ENCODE measurements at places on chromosomes 6 and 20.

- no peak for DNase-seq
Observed at GRCh38 chr6:55536391-55536956, 42.5 kb downstream of the HMGCLL1 start.

GRCh38 chr6:3385660-3386151 lies 71.1 kb downstream of the SLC22A23 start:
- no peak for DNase-seq

- no peak for DNase-seq
Observed at GRCh38 chr20:40672095-40672494, 16.9 kb downstream of the MAFB start.

GRCh38 chr6:118660218-118660569 lies 8.8 kb upstream of the CEP85L start:
- DNase-seq, result peak; percentile 61

DNA sequence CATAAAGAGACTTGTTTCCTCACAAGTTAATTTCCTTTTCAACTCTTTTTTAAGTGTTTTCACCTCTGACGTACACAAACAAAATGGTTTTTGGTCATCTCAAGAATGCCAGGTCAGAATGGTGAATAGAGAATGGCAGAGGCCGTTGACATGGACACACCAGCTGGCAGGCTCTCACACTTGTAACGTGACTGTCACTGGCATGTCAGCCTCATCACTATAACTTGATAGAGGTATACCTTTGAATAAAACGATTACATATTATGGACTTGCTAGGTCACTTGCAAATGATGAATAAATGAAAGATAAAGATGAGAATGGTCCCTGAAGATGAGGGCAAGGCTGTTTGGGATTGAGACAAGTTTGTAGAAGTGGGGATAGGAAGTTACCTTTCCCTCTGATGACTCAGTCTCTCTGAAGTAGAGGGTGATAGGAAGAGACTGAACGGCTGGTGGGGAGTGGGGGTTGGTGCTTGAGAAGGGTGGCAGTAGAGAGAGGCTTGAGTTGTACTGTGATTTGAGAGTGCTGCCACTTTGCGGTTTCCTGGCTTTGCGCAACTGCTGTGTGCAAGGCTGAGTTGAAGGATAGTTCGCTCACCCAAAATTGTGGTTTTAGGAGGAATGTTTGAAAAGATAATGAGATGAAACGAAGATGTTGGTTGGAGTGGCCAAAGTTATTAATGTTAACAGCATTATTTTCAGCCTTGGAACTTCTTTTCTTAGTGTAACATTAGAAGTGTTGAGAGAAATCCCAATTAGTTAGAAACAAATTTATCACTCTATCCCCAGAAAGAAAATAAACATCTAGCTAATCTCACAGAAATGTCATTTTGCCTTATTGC lies 30.3 kb downstream of the TBPL1 start:
- DNase-seq, result no peak

- DNase-seq, result no peak
Observed at GRCh38 chr20:41154436-41155176, 17.3 kb downstream of the PLCG1 start.

- DNase-seq, result no peak
Observed at GRCh38 chr6:139577763-139578604, 203.5 kb upstream of the CITED2 start.

GRCh38 chr20:62576815-62577489 lies 65.4 kb upstream of the SLCO4A1 start:
- DNase-seq, result no peak

- DNase-seq, result no peak
Observed at GRCh38 chr20:46308258-46309157, at the start of gene CDH22. CDH22 (minus strand) TSS chr20:46308498; CDS start chr20:46251294, 57,204 bp downstream.

GRCh38 chr6:41901882-41902519 lies 6.8 kb upstream of the USP49 start:
- peak; percentile 25 for DNase-seq

DNA sequence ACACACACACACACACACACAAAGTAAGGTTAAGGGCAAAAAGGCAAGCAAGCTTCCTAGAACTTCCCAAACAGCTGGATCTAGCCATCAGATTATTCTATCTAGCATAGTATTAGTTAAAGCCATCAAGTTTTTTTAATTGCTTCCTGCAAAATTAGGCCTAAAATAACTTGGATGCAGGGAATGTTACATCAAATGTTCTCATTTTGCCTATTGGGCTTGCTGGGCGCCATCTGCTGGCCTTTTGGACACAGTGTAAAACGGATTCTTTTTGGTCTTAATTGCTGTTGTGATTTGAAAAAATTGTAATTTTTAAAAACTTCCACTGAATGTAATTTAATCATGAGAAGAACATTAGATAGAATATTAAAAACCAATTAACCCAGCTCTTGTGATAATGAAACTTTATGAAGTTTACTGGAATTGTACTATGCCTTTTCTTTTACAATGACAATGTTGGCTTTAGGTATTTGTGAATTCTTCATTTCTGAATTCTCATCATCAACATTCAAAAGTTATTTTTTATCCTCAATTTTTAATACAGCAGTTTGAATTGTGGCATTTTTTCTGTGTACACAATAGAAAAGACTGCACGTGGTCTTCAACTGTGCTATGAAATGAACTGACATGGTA lies 6.8 kb downstream of the MKKS start:
- DNase-seq, result no peak

- no peak for DNase-seq
Observed at GRCh38 chr6:159620947-159621346, 72.1 kb downstream of the SOD2 start.

- DNase-seq, result peak; percentile 64
Observed at GRCh38 chr20:62156592-62157386, 13.2 kb downstream of the SS18L1 start.

DNA sequence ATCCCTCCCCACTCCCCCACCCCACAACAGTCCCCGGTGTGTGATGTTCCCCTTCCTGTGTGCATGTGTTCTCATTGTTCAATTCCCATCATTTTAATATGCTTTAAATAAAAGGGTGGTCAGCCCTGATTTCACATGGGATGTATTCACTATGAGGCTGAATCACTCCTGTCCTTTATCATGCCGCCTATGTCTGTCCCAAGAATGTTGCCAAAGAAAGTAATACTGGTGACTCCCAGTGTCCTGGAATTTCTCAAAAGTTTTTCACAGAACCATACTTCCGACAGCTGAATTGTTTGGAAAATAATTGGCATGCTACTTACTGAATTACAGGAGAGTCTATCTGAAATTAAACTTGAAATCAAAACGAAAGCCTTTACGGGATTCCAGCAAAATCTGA lies 217.7 kb downstream of the HAO1 start:
- no peak for DNase-seq

- DNase-seq, result no peak
Observed at GRCh38 chr6:24911796-24912382, 23.9 kb downstream of the RIPOR2 start.

DNA sequence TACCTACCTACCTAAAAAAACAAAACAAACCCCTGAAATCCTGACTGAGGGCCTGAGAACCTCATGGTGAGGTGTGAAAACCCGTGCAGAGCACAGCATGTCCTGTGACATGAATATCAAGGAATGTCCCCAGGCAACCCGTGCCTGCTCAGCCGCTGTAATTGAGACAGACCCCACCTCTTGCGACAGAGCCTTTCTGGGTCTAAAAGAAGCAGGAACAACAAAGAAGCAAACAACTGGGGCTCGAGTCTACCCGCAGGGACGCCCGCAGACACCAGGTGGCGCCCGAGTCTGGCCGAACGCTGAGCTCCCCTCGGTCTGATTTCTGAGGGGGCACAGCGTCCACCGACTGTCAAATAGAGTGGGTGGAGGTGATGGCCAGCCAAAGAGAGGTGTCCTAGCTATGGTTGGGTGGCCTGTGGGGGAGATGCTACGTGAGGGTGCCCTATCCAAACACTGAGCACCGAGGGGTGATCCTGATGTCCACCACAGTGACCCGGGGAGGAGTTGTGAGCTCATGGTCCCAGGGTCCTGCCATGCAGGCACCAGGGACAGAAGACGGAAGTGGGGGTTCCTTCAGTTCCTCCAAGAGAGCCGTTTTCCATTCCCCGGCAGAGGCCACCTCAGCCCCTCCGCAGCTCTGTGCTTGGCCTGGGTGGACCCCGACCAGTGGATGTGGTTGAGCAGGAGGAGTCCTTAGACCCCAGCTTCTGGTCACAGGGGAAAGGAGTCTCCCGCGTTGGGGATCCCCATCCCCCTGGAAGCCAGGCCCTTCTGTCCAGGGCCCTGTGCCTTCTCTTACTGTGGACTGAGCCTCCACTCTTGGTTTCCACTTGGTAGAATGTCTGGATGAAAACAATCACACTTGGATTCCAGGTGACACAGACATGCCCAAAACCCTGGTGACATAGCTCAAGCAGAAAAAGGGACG lies 268.2 kb downstream of the CDC5L start:
- DNase-seq, result peak; percentile 40

DNA sequence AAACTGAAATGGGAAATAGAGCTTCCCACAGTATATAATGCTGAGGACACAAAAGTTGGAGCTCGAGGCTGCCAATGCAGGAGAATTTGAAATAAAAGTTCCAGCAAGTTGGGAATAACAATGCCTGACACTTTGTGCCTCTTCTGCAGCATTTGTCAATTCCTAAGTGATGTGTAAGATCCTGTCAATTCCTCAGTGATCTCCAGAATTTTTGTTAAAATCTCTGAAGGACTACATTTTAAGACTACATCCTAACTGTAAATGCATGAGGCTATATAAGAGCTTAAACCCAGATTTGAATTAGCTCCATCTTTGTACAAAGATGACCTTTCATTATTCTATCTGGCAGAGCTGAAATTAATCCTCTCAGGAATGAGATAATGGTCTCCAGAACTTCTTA lies 208.2 kb downstream of the COL12A1 start:
- DNase-seq, result no peak

DNA sequence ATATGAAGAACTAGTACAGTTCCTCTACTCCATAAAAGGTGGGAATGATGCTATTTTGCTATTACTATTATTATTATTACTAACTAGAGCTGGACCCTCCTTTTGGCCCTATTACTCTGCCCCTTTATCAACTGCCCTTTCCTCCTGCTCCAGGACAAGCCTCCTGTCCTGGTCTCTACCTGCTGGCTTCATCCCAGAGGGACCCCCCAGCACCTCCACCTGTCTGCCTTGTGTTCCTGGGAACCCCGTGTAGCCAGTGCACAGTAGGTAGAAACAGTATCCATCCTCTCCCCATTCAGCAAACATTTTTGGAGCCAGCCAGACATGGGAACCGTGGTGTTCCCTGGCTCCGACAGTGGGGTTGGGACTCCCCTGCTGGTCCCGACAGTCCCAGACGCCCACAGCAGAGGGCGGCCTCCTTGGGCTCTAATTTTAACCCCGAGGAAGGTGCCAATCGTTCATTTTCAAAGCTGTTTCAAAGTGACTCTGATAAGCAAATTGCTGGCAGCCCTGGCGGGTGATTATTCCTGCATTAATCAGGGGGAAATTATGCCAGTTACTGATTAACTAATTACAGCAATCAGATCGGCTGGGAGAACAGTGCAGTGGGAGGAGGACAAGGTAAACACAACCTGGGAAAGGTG lies 44.2 kb upstream of the MDGA1 start:
- DNase-seq, result no peak

DNA sequence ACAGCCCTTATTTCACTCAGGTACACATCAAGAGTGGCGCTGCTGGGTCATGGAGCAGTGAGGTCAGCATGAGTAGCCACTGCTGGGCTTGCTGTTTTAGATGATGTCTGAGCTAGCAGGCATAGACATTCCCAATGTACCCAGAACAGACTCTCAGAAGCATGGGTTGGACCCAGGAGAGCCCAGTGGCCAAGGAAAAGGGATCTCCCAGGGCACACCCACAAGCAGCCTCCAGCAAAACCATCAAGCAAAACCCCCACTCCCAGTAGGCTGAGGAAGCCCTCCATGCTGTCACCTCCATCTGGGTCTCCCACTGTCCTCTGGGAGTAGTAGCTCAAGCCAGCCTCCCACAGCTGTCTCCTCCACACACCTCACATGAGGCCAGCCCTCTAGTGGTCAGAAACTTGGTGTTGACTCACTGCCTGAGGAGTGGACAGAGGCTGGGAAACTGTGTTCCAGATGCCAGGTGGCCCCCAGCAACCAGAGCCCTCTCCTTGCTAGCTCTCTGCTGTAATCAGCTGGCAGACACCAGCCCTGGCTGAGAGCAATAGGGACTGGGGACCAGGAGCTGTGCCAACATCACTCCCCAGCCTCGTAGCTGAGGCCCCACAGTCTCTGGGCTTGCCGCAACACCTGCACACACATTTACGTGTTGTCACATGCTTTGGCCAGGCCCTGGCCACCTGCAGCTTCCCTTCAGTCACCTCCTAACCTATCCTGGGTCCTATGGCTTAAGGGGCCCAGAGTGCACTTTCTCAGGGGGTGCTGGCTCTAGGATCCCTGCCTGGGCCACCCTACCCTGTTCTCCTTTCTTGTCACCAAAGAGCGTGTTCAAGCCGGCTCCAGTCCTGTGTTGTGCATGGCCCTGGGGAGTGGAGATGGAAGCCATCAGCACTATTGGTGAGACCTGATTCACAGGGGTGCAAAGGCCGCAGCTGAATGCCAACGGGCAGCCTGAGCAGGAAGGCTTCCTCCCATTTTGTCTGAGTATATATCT lies 1.9 kb upstream of the AP5S1 start:
- no peak for DNase-seq

- no peak for DNase-seq
Observed at GRCh38 chr6:56862415-56863175, 92.3 kb upstream of the BEND6 start.

- DNase-seq, result no peak
Observed at GRCh38 chr20:51434580-51435247, 107.8 kb downstream of the NFATC2 start.

GRCh38 chr6:28326371-28326948 lies 9.5 kb downstream of the ZSCAN31 start:
- no peak for DNase-seq

DNA sequence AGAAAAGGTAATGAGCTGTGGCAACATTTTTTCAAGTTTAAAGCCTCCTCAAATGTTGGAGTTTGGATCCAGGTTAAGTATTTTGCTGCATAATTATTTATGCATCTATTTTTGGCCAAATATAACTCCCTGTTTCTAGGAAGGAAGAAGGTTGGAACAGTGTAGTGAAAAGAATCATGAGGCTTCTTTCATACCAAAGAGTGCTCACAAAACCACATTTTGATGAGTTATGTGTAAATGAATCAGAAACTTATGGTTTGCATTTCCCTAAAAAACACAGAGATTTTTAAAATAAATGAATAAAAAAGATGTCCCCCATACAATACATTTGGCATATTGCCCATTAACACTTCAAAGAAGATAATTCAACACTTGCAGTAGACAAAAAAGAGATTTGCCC lies 246.9 kb upstream of the PRDM1 start:
- no peak for DNase-seq

- no peak for DNase-seq
Observed at GRCh38 chr20:7667194-7667593, 273.1 kb downstream of the HAO1 start.

GRCh38 chr6:15736297-15736696 lies 73.5 kb upstream of the DTNBP1 start:
- DNase-seq, result no peak

DNA sequence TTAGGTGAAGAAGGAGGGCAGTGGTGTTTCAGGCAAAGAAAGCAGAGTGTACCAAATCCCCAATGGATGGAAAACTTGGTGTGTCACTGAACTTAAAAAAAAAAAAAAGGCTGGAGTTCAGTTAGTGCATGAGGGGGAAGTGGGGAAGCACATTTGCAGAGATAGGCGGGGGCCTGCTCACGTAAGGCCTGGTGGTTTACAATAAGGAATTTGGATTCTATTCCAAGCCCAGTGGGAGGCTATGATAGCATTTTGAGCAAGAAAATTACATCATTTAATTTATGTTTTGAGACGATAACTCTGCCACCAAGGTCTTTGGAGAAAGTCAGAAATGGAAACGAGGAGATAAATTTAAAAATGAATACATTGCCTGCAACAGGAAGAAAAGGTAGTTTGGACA lies 225.5 kb downstream of the EYA4 start:
- DNase-seq, result no peak

- no peak for DNase-seq
Observed at GRCh38 chr6:78611886-78612480, 255.4 kb upstream of the IRAK1BP1 start.

Measured in central memory CD8-positive, alpha-beta T cell (primary cell).